ENCODE measurements at places on chromosomes 7 and 10.

- no peak for DNase-seq
These were observed 102.3 kb downstream of the NPTX2 start for GRCh38 chr7:98719396-98719795.

DNA sequence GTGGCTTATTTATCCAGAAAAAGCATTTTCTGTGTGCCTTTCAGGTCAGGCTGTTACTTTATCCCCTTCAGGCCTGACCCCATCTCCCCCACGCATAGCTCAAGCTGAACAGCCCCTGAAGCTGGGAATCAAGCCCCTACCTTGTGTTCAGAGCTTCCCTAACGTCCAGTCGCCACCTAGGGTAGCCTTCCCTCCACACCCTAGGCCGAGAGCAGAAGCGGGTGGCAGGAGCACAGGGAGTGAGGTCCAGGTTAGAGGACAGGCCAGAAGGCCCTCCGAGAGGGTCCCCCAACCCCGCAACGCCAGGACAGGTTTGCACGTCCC is 479 bp upstream of the SEMA4G start:
- no peak for DNase-seq

GRCh38 chr7:12630513-12630819 is 57.0 kb upstream of the ARL4A start:
- DNase-seq: no peak

- no peak for DNase-seq
These were observed 563 bp downstream of the STAM start for GRCh38 chr10:17644485-17644943.

Measured in CD4-positive, alpha-beta memory T cell (primary cell).